A673 (cell line): ENCODE measurements at places on chromosomes 1 and 21. TPM values are rescaled to one million over a fixed set of nuclear protein-coding genes. Genes with fewer than 3 reads are reported as not detected.

- DNase-seq: no peak
- H3K4me1 ChIP-seq: peaks cover 24% of the 10 kb centered on the region
- H3K36me3 ChIP-seq: no peaks in the 10 kb centered on the region
- H3K27me3 ChIP-seq: peaks cover 5% of the 10 kb centered on the region
Measured at GRCh38 chr1:162023181-162023546, 505 bp downstream of the OLFML2B start.

MX2 gene
- not detected in 2 replicates for total RNA-seq

GRCh38 chr1:16420424-16421118 is 16.7 kb downstream of the SPATA21 start:
- no peaks in the 10 kb centered on the region for H3K36me3 ChIP-seq
- no peak for DNase-seq
- H3K4me1 ChIP-seq: no peaks in the 10 kb centered on the region
- no peaks in the 10 kb centered on the region for H3K27me3 ChIP-seq
- H3K27ac ChIP-seq: no peak overlapping the region

DNA sequence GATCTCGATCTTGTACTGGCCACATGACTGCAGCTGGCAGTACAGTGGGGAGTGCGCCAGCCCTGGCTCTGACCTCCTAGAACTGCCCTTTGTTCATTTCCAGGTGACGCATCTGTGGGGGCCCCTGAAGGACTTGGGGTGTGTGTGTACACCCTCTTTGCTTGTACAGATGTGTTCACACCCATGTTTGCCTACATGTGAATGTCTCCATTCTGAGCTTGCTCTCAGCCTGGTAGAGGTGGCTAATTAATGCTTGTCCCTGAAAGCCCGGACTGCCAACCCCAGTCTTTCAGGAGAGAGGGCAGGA is 19.8 kb downstream of the TNFRSF1B start:
- H3K27me3 ChIP-seq: peaks cover 25% of the 10 kb centered on the region
- no peak for DNase-seq
- no peak overlapping the region for H3K27ac ChIP-seq

- DNase-seq: no peak
- H3K4me3 ChIP-seq: no peak overlapping the region
- no peaks in the 10 kb centered on the region for H3K36me3 ChIP-seq
Measured at GRCh38 chr1:208525417-208525816, 281.2 kb upstream of the PLXNA2 start.

DNA sequence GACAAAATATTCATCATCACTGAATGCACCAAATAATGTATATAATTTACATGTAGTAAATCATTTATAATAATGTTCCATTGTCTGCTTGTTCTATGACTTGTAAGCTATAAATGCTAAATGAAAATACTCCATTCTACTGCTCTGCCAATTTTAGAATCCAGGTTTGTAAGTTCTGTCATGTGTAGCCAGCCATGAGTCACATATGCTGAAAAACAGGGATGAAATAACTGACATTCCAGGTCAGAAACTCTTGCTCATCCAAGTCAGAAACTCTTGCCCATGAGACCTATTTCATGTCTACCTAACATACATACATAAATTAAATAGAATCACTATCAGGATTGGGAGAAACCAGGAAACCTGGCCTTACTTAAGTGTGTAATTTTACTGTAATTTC is 95.6 kb downstream of the ASH1L start:
- no peaks in the 10 kb centered on the region for H3K27me3 ChIP-seq
- DNase-seq: no peak
- H3K36me3 ChIP-seq: peaks cover 15% of the 10 kb centered on the region
- no peak overlapping the region for H3K4me3 ChIP-seq
- no peak overlapping the region for H3K27ac ChIP-seq

- H3K4me3 ChIP-seq: no peak overlapping the region
- DNase-seq: no peak
- no peaks in the 10 kb centered on the region for H3K27me3 ChIP-seq
Measured at GRCh38 chr1:30572192-30572591, 151.2 kb downstream of the MATN1 start.

DNA sequence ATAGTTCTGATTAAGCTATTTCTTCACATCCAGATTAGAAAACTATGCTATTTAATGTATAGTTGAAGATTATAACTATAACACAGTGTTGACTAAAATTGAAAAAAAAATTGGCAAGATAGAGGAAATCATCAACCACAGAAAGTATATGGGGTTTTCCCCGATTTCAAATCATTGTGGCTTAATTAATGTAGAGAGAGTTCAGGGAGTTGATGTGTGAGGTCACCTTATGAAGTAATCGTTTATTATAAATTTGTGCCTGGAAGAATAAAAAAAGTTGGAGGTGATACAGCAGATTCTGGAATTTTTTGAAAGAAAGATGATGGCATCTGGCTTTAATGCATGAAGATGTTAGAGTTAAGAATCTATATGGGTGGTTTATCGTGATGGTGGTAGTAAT is 84.3 kb downstream of the PTGS2 start:
- no peak overlapping the region for H3K27ac ChIP-seq
- no peaks in the 10 kb centered on the region for H3K36me3 ChIP-seq
- H3K4me3 ChIP-seq: no peak overlapping the region
- H3K27me3 ChIP-seq: no peaks in the 10 kb centered on the region

DNA sequence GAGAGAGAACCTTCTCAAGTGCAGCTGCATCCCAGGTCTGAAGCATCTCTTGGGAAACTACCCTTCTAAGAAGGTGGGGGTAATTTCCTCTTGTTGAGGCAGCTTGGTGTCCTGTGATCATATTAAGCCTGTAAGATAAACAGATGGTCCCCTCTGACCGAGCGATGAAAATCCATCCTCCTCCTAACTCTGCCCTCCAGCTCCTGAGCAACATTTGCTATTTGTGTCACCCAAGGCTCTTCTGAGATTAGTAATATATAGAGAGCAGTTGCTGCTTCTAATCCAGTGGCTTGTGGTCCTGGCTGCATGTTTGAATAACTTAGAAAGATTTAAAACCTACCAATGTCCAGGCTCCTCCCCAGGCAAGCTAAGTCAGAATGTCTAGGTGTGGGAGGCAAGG is 123.7 kb downstream of the DISC1 start:
- no peaks in the 10 kb centered on the region for H3K36me3 ChIP-seq
- no peaks in the 10 kb centered on the region for H3K4me1 ChIP-seq
- H3K27ac ChIP-seq: no peak overlapping the region
- no peak for DNase-seq
